ENCODE measurements at places on chromosomes 1 and 21.

DNA sequence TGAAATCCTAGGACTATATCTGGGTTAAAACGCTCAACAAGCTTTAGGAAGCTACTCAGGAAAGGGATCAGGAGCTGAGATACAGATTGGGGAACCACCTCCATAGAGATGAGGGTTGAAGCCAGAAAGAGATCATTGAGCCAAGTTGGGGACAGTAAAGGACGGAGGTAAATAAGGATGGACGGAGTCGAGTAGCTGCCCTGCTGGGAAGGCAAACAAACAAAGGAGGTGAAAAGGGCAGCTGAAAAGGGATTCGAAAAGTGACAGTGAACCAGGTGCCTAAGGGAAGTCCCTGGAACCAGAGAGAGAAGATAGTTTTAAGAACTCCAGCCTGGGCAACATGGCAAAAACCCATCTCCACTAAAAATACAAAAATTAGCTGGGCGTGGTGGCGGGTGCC is 6.3 kb upstream of the CAMSAP2 start:
- DNase-seq = no peak

- no peak for DNase-seq
These were observed 349 bp upstream of the GPN2 start for GRCh38 chr1:26890467-26890796.

- no peak for DNase-seq
These were observed 70.7 kb downstream of the PRRX1 start for GRCh38 chr1:170734412-170735175.

DNA sequence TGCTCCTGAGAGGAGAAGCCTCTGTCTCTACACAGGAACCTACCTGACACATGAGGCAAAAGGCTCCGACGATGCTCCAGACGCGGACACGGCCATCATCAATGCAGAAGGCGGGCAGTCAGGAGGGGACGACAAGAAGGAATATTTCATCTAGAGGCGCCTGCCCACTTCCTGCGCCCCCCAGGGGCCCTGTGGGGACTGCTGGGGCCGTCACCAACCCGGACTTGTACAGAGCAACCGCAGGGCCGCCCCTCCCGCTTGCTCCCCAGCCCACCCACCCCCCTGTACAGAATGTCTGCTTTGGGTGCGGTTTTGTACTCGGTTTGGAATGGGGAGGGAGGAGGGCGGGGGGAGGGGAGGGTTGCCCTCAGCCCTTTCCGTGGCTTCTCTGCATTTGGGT is 3.9 kb upstream of the ACKR1 start:
- DNase-seq = no peak

GRCh38 chr21:26587736-26588201 is 14.7 kb upstream of the CYYR1 start:
- no peak for DNase-seq

GRCh38 chr1:40185951-40186864 is 25.0 kb downstream of the RLF start:
- DNase-seq = no peak

DNA sequence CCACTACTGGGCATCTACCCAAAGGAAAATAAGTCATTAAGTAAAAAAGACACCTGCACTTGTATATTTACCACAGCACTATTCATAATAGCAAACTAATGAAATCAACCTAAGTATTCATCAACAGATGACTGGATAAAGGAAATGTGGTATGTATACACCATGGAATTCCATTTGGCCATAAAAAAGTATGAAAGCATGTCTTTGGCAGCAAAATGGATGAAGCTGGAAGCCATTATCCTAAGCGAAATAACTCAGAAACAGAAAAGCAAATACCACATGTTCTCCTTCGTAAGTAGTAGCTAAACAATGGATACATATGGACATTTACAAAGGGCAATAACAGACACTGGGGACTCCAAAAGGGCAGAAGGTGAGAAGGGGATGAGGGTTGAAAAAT is 485.7 kb upstream of the BRINP3 start:
- no peak for DNase-seq
